ENCODE measurements at places on chromosomes 1 and 21.

- no peak for DNase-seq
Observed at GRCh38 chr1:229495782-229496181, 12.4 kb downstream of the NUP133 start.

DNA sequence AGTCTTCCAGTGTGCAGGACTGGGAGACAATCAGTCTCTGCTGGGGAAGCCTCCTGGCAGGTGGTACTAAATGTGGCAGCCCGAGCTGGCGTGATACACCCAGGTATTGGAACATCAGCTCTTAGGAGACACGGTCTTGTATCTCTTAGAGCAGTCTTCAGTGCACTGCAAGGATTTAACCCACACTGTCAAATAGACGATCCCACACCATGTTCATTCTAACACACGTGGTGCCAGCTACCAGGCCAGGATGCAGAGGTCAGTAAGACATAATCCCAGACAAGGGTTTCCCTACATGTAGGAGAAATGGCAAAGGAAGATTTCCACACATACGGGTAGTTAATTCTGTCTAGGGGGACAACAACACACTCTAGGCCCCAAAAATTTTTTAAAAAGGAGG is 8.7 kb downstream of the TRIM11 start:
- no peak for DNase-seq

DNA sequence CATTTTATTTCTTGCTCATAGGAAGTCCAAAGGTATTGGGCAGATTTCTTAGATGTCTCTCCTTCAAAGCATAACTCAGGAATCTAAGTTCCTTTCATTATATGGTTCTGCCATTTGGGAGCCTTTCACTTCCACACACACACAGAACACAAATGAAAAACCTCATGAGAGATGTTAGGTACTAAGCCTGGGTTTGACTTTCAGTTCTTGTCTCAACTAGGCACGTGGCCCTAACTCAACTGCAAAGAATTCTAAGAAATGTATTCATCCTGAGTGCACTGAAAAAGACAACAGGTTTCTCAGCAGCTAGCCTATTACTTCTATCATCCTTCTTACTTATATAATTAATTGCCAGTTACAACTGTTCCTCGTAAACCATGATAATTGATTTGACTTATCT is 190.0 kb upstream of the SAMSN1 start:
- no peak for DNase-seq

DNA sequence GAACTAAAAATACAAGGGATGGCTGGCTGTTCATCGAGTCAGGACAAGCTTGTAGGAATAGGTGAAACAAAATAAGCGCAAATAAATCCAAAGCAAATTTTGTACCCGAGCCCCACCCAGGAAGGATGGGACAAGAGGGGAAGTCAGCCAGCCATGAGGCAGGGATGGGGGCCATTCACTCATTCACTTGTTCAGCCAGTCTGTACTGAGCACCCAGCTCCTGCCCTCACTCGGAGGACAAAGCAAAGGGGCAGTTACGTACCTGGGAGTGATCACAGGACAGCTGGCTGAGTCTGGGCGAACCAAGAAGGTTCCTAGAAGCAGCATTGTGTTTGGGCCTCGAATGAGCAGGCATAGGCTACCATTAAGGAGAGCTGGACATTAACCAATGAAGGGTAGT is 94.0 kb upstream of the VAMP3 start:
- DNase-seq, result no peak

GRCh38 chr1:118154220-118154619 is 30.8 kb downstream of the SPAG17 start:
- no peak for DNase-seq

GRCh38 chr1:152398812-152399698 is 15.0 kb downstream of the CRNN start:
- DNase-seq, result peak; percentile 11

GRCh38 chr21:18117176-18117575 is 127.5 kb upstream of the CHODL start:
- DNase-seq, result no peak

DNA sequence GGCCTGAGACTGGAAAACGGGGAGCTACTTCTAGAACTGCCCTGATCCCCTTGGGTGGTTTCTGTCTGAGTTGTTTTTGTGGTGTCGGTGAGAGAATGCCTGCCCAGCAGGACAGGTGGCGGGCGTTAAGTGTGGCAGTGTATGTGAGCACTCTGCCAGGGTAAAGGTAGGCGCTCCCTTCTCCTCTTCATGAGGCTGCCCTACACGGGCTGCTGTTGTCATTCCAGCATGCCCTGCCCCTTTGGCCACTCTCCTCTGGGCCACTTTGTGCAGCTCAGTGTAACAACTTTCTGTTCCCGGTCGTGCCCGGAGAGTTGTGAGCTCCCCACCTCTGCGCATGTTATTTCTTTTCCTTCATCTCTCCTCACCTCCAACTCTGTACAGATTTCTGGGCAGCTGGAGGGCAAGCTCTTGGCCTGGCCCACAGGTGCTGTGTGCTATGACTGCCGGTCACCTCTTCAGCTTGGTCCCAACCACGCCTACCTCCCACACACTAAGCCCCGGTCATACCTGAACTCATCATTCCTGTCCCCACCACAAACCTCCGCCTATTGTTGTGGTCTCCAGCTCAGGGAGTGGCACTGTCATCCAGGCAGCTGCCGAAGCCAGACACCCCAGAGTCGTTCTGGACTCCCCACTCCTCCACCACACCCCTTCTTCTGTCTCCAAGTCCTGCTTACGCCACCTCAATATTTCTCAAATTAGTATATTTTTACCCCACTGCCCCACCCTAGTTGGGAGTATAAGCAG is 69.0 kb downstream of the GADD45A start:
- no peak for DNase-seq

GRCh38 chr1:27589441-27589840 is 14.5 kb downstream of the AHDC1 start:
- no peak for DNase-seq

GRCh38 chr1:86846164-86846647 is 67.7 kb downstream of the SELENOF start:
- no peak for DNase-seq

DNA sequence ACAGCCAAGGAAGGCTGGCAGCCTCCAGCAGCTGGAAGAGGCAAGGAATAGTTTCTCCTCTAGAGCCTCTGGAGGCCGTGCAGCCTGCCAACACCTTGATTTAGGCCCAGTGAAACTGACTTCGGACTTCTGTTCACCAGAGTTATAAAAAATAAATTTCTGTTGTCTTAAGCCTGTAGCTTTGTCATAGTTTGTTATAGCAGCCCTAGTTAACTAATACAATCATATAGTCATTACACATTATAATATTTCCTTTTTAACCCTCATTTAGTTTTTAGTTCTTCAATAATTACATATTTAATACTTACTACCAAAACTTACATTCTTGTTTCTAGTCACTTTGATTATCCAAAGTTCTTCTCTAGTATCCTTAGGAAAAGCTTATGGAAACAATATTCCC is 20.3 kb downstream of the NOS1AP start:
- DNase-seq, result no peak

DNA sequence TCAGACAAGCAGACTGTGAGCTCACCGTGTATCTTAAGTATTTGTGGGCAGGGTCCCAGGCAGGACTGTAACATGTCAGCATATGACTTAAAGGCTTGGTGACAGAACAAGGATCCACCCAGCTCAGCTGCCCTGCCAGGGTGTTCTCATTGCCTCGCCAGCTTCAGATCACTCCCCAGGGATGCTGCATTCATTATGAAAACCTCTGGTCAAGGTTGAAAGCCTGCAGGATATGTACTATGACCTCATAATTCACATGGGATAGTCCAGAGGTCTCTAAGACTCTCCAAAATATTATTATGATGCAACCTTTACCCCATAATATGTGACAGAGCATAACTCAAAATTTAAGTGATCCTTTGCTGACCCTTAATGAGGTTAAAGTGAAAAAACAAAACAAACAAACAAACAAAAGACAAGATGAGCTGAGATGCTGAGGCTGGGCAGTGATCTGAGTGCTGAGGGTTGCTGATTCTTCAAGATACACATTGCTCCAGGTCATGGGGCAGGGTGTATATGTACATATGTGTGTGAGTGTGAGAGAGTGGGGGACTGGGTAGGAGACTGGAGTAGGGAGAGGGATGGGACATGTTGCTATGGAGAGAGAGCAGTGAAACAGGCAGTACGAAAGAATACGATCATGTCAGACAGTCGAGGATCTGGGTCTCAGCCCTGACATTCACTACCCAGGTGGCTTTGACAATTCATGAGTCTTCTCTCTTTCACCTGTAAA is 98.8 kb upstream of the DUSP10 start:
- no peak for DNase-seq

- peak; percentile 92 for DNase-seq
Observed at GRCh38 chr1:154760469-154760933, 109.6 kb downstream of the KCNN3 start.

Data from iPS-NIHi11 (cell line).